Stimulated activated CD8-positive, alpha-beta memory T cell treated with anti-CD3 and anti-CD28 coated beads, Interleukin-7, amount 100 ng/mL, for 48 hours (primary cell): ENCODE measurements at places on chromosomes 1 and 21.

DNA sequence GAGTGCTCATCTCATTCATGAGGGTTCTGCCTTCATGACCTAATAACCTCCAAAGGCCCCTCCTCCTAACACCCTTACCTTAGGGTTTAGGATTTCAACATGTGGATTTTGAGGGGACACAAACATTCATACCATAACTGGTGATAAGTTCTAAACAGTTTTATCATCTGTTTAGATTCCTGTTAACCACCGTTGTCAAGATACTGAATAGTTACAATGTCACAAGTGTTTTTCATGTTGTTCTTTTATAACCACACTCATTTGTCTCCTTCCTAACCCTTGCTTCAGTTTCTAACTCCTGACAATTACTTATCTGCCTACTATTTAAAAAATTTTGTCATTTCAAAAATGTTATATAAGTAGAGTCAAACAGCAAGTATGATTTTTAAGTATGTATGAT is 86.0 kb downstream of the NCAM2 start:
- DNase-seq = no peak

DNA sequence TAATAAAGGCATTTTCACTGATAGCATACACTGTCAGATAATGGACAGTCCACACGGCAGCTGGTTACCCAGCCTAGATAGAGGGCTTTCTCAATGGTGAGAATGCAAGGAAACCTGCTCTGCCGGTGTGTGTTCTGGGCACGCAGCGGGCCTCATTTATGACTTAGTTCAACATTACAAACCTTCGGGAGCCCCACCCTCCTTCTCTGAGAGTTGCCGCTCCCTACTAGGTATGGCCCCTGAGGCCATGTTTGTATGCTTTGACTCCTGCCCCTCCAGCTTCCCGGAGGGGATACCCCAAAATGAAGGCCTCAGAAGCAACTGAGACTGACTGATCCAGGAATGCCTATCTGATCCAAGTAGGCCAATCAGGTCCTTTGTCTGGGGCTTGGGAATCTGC is 17.2 kb upstream of the FABP3 start:
- no peak for DNase-seq

DNA sequence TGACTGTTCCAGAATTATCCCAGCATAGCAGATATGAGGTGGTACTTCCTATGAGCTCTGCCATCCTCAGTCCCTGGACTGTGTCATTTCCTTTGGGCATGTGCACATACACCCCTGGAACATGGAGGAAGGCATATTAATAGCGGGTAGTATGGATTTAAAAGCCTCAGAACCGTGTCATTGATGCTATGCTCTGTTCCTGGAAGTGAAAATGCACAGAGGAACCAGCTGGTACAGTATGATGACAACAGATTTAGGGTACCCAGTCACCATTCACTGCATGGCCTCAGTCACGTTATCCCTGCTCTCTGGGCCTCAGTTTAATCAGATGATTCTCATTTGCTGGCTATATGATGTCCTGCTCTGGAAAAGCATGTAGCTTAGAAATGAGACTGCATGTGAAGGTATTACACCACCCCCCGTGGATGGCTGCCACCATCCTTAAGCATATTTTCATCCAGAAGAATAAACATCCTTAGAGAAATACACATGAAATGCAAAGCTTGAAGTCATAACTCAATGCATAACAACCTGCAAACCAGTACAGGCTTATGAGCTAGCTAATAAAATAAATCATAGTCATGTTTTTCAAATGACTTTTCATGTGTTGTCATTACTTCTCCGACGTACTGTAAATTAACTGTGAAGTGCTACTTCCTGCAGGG is 37.8 kb downstream of the SETD4 start:
- no peak for DNase-seq

GRCh38 chr1:244409701-244410100 is 42.0 kb downstream of the ADSS2 start:
- DNase-seq = no peak

DNA sequence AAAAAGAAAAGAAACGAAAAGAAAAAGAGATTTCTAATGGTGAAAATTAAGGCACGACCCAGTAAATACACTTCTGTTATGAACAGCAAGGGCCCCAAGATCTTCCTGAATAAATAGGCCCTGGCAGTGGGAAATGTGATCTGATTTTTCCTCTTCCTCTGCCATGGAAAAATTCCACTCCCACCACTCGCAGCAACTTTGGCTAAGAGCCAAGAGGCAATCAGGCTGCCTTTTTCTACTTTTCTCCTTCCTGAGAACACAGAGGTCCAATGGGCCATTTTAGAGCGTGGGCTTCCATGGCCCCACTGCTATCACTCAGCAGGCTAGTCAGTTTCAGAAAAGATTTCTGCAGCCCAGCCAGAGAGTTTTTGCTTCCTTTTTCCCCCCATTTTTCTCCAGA is 33.7 kb upstream of the AK4 start:
- no peak for DNase-seq

DNA sequence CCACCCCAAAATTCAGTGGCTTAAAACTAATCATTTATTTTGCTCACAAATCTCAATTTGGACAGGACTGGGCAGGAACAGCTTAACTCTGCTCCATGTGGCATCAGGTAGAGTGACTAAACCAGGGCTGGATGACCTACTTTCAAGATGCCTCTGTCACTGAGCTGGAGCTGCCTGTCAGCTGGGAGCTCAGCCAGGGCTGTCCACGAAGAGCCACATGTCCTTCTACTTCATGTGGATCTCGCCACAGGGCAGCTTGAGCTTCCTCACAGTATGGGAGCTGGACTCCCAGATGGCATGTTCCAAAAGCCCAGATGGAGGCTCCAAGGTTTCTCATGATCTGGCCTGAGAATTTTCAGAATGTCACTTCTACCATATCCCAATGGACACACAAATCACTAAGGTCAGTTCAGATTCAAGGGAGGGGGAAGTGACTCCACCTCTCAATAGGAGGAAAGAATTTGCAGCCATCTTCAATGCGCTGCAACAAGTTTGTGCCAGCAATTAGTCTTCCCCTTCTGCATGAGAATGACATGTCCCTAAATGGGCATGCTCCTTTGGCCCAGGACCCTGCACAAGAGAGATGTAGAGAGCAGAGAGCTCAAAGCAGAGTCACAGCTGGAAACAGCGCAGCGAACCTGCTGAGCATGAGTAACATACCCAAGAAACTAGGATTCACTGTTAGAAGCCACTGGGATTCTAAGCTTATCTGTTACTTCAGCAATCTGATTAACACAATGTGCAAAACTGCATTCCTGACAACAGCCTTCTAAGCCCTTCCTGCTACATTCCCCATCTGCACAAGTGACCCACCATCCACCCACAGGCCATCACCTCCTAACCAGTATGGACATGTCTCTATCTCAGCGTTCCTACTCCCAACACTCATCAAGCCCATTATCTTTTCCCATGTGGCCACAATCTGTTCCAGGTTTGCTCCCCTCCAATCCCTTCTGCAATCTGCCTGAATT is 17.0 kb downstream of the HLCS start:
- no peak for DNase-seq

- DNase-seq = no peak
These were observed 130.0 kb upstream of the ZNHIT6 start for GRCh38 chr1:85838238-85838637.

DNA sequence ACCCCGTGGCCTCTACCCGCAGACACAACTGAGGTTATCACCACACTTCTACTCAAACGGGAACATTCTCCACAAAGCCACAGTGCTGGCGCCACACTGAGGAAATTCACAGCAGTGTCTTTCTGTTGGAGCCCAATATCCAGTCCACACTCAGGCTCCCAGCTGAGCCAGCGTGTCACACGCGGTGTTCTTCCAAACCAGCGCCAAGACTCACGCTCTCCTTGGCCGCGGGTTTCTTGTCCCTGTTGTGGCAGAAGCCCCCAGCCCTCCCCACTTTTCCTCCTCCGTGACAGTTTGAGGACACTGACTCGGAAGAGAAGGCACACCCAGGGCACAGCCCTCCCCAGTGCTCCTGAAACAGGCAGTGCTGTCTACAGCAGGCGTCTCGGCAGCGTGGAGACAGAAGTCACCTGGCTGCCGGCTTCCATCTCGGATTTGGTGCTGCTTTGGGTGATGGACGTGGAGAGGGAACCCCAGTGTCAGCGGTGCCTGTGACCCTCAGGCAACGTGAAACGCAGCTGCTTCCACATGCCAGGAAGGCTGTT is 35.4 kb upstream of the AGPAT3 start:
- no peak for DNase-seq

- no peak for DNase-seq
These were observed 44.4 kb downstream of the ATP5PO start for GRCh38 chr21:33871171-33871570.

DNA sequence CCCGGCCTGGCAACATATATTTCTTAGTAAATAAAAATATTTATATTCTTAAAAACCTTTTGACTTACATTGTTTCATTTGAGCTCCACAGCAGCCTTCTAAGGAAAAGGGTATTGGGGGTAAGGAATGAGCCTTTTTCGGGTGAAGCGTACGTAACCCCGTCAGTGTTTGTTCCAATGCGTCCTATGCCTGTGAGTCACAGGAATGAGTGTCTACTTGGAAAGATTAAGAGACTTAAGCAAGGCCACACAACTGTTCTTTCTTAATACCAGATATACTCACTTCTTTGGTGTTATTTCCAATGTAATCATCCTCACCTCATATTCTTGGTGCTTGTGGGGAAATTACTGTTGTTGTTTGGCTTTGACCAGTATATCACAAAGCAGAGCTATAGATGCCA is 22.7 kb downstream of the WDTC1 start:
- no peak for DNase-seq

DNA sequence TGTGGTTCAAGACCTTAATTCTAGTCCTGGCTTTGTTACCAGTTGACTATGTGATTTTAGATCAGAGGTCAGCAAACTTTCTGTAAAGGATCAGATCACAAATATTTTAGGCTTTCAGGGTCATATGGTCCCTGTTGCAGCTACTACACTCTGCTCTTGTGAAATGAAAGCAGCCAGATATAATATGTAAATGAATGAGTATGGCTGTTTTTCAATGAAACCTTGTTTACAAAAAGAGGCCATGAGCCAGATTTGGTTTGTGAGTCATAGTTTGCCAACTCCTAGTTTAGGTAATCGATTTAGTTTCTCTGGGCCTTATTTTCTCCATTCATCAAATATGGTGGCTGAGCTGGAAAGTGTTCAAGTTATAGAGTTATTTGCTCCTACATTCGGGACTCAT is 346.7 kb downstream of the NUF2 start:
- no peak for DNase-seq

DNA sequence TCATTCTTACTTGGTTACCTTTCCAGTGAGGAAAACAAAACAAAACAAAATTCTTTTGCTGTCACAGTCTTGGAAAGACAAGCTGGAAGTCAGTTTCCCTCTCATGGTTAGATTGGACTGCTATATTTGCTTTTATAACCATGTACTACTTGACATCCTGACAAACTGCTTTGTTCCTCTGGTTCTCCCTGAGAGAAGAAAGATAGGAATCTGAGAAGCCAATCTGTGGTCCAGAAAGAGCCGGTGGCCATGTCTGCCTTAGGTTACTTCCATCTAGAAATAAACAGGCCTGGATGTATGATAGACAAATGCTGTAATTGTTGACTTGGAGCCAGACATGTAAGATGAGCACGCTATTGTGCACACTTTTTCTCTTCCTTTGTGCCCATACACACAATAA is 330.0 kb downstream of the BRINP3 start:
- no peak for DNase-seq

DNA sequence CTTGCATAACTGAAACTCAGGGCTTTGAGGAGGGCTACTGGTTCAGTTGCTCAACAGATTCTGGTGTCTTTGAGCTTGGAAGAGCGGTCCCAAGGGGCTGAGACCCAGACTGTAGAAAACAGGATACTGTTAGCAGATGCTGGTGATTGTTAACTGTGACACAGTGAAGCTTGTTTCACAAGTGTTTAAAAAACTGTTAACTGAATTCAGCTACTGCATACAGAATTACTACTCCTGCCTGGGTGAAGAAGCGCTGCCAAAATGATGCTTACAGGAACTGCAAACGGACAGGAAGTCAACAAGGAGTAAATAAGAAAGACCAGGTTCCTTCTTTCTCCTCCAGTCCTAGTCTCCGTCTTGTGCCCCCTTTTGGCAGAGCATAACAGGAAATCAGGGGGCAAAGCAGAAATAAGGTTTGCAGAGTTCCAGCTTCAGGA is 195.3 kb upstream of the USP25 start:
- no peak for DNase-seq

DNA sequence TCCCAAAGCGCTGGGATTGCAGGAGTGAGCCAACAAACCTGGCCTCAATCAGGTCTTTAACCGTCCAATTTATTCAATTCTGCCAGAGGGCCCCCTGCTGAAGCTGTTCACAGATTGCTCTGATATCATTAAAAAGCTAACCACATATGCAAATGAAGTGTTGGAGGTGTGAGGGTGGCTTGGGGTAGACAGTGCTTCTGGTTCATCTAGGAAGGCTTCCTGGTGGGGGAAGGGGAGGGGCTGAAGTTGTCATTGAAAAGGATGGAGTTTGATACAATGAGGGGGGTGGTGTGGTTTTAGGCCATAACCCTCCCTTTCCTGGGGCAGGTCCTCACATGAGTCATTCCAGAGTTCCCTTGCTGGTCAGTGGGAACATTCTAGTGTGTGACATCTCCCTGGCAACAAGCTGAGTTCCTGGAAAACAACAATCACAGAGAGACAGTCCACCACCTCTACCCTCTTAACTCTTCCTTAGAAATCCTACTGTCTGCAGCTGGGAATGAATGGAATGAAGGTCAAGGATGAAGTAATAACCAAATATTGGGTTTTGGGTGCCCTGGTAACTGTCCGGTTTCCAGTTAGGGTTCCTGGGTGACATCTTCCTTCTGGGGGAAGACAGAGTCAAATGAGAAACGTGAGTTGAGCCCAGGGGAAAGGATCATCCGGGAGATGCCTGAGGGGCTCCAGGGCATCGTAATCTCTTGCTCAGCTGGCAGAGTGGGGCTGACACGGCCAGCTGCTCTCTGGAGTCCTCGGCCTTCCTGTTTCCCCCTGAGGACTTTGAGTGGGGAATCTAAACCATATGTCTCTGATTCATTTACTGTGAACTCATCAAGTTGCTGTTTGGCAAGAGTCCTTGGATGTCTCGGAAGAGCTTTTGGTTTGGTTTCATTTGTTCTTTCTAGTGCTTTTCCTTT is 32.2 kb downstream of the BATF3 start:
- no peak for DNase-seq

- DNase-seq = no peak
These were observed 1.5 kb downstream of the TMEM63A start for GRCh38 chr1:225880636-225881035.

- DNase-seq = no peak
These were observed 15.6 kb downstream of the PRMT2 start for GRCh38 chr21:46651121-46651520.
